ENCODE measurements at places on chromosomes 2 and 18.

GRCh38 chr2:182666674-182667314, 49.3 kb upstream of the DNAJC10 start:
- DNase-seq = no peak

DNA sequence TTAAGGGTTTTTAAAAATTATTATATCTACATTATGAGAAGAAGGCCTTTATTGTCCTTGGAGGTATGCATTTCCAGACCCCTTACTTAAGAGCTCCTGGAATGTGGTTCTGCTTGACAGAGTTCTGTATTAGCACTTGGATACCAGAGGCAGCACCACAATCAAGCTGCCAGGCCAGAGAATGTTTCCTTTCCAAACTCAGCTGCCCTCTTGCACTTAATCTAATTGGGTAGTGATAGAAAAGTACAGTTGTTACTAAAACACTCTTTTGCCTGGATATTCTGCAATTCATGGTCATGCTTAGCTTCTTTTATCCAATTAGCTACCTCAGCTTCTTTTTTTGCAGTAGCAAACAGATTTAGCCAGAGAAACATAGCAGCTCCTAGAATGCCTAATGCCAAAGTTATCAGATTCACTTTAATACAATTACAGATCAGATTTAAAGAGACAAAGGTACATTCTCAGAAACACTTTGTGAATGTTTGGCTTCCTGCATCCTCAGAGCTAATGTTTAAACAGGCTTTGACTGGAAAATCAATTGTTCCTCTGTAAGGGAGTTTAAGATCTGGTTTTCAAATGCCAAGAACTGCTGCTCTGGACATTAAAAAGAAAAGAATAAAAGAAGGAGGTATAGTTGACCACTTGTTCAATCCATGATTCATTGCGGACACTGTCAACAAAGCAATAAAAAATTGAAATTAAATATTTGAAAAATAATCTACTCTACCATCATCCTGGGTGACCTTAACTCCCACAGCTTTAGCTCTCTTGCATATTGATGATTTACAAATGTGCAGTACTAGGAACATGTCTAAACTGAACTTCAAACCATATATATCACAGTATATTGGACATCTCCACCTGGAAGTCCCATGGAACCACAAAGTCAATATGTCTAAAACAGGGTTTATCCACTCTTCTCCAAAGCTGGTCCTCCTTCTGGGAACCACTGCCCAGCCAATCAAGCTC, 12.8 kb downstream of the NOSTRIN start:
- DNase-seq = no peak

- DNase-seq = no peak
Observed at GRCh38 chr2:275466-275865, 10.7 kb downstream of the ACP1 start.

DNA sequence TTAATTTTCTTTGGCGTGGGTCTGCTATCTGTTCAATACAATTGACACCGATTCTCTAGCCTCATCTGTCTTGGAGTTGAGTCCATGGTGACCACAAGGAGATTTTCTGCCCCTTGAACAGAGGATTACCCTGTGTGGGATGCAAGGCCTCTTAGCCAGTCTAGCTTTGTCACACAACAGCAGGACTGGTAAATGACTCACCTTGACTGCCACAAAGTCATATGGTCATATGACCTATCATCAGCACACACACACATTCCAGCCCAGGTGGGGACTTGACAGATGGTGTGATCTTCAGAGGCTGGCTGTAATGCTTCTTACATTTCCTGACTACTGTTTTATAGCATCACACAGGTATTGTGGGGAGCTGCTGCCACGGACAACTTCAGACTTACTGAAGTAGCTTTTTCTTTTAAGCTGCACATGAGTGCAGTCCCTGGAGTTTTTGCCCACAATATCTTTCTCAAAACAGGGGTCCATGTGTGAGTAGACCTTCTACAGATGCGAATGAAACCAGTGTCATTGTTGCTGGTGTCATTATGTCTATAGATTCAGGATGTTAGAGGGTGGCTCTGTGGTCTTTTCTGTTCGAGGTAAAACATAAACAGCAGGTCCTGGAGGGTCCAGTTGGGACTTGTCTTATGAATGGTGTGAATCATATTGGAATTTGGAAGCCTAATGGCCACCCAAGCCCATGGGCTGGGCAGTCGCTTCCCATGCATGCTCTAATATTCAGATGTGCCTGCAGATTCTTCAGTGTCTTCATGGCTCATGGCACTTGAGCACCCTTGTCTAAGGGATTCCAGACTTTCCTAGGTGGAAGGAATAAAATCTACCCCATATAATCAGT, 18.6 kb upstream of the ACOXL start:
- DNase-seq = no peak

GRCh38 chr18:43078478-43079092, 36.9 kb downstream of the RIT2 start:
- no peak for DNase-seq

Measured in KG1 (cell line).